ENCODE measurements at places on chromosomes 6 and 20.
A peak's percentile ranks its signal among the peaks of the same experiment; 100 is the strongest.

DNA sequence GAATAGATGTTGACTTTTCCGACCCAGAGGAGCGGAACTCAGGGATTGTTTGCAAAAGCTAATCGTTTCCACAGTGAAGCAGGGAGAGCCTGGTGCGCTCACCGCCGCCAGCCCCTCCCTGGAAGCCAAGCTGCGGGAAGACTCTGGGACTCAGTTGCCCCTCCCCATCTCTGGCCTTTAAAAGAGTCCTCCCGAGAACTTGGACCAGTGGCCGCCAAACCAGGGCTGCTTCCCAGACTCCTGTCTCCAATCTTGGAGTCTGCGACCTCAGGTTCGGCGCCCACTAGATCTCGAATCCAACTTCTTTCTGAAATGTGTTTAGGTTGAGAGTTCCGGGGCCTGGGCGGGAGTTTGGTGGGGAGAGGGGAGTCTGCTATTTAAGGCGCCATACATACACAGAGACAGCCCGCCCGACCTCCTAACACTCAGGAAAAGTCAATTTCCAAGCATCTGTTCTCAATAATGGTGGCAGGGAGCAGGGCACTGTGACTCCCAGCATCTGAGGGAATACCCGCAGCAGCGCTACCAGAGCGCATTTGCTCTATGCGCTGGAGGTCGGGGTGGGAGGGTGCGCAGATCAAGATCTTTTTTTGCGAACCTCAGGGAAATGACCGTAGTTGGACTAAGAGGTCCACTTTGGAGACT, 800 bp upstream of the GRIK2 start:
- no peak for DNase-seq

- DNase-seq: no peak
Measured at GRCh38 chr6:139486476-139486799, 112.0 kb upstream of the CITED2 start.

DNA sequence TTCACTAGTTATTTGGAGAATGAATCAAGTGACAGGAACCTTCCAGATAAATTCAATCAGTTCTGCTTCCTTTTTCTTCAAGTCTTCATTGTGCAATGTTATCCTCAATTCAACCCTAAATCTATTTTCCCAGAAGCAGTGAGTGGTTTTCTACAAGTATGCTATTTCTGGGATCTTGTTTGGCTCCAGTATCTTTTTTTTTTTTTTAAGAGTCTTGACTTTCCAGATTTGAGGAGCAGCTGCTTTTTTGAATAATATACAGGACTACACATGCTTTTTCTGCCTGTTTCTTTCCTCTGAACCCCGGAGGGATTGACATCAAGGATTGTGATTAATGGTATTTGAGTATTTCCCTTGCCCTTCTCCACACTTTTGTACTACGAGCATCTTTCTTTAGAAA, 339.2 kb upstream of the JAG1 start:
- no peak for DNase-seq

- no peak for DNase-seq
Measured at GRCh38 chr6:26507658-26508057, 7.6 kb downstream of the BTN1A1 start.

GRCh38 chr6:13853871-13854270, 39.5 kb upstream of the MCUR1 start:
- DNase-seq: no peak

DNA sequence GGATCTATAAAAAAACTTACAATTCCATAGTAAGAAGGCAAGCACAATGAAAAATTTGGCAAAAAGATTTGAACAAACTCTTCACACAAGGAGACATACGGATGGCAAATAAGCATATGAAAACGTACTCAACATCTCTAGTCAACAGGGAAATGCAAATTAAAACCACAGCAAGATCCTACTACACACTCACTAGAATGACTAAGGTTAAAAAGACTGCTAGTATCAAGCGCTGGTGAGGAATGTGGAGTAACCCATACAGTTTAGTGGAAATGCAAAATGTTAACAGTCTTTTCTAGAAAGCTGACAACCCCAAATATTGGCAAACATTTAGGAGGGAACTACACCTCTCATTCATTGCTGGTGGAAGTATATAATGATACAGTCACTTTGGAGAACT, 175.9 kb upstream of the SGK1 start:
- DNase-seq: no peak

DNA sequence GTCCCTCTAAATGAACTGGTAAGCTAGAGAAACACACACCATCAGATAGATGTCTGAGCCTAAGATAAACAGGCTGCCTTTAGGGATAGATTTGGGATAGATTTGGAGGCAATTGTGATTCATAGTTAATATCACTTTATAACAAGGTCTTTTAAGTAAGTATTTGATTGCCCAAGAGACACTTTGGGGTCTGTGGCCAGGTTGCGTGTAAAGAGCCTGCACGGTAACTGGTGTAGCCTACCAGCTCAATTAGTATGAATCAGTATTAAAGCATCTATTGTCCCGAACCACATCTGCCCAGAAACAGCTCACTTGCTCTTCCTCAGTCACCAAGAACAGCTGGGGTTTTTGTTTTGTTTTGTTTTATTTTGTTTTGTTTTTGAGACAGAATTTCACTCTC, 193.3 kb downstream of the SASH1 start:
- DNase-seq: no peak

DNA sequence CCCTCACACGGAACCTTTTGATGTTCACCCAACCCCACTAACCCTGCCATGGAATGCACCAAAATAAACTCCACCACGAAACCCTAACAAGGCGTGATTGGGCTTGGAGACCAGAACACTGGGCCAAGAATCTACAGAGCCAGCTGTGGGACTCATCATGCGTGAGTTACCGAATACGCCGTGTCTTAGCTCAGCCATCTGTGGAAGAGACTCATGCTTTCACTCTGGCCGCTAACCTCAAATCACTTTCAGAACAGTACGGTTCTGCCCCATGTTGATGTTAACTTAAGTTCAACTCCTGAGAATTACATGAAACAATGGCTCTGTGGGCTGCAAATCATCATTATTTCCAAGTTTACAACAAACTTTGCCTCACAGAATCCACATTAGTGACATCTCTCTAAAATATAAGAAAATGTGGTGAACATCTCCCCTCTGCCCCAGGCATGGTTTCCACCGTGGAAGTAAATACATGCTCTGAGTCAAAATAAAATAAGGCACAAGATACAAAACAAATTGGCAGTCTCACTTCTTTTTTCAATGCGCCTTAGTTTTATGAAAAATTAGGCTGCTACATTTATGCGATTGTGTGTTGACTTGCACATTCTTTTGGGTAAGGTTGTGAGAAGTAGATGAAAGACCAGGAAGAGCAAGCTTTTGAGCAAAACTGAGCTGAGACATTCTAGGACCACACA, 308.9 kb upstream of the EXOC2 start:
- DNase-seq: no peak

DNA sequence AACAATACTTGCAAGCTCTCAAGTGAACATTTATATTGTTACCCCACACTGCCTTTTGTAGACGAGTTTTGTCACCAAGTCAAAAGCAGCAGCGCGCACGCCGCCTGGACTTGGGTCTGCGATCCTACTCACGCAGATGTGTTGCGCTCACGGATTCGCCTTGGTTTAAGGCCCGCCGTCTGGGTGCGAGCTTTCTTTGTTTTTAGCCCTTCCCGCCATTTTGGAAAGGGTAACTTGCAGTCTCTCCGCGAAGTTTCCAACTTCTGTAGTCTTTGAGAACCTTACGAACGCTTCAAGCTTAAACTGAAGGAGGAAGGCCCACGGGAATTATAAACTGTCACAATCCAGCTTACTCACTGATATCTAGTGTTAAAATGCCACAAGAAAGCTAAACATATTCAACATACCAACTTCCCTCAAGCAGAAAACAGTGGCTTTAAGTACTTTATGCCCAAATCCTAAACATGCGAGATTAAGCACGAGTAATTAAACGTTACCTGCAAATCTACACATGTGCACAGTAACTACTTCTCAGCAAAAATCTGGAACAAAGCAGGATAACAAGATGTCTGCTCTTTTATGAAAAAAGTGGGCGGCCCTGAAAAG, 80.4 kb upstream of the BTN3A2 start:
- DNase-seq: peak; percentile 13

- no peak for DNase-seq
Measured at GRCh38 chr6:43095939-43096338, 19.8 kb downstream of the PTK7 start.

DNA sequence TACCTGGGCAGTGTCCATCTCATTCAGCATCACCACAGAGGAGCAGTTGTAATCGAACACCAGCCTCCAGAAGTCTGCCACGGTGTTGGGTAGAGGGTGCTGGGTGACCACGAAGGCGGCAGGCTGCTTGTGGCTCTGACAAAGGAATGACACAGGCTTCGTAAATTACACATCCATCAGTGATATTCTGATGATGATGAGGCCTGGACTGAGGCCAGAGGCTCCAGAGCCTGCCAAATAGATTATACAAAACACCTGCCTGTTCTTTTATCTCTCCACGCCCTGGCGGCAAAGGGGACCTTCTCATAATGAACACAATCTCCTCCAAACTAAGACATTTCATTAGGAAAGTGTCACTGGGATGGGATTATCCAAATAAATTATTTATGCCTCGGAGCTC, 480.2 kb upstream of the CHD6 start:
- DNase-seq: peak; percentile 19

- no peak for DNase-seq
Measured at GRCh38 chr6:164377348-164377918, 932.0 kb downstream of the C6orf118 start.

DNA sequence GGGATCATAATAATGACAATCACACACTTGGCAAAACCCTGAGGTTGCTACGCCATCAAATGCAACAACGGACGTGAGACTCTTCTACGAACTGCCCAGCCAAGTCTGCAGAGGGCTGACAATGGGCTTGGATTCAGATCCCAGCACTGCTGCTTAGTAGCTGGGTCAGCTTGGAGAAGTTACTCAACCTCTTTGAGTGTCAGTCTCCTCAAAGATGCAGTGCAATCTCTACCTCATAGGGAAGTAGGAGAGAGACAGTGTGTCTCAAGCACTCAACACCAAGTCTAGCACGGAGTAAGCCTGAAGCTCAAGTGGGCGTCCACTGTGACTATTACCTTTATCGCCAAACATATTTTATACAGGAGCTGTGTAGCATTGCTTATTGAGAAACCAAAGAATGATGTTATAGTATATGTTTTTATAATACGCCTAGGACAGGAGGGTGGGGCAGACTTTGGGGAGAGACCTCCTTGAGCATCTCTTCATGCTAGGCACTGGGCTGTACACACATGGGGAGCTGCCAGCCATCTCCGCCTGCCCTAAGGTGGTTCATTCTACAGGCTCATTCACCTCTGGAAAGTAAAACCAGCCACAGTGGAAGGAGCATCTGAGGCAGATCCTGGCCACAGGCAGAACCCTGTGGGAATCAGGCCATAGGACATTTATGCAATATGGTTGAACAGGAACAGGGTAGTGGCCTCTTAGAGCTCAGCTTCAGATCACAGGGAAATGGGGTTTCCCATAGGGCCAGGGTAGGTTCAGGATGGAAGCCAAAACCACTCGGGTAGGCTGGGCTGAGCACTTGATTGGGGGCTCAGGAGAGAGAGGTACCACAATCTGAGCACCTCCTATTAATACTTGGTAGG, 160.2 kb downstream of the MRPL14 start:
- DNase-seq: no peak

GRCh38 chr6:2782825-2783187, 17.6 kb downstream of the WRNIP1 start:
- DNase-seq: no peak

GRCh38 chr20:3352202-3352601, 55.3 kb downstream of the DNAAF9 start:
- no peak for DNase-seq

GRCh38 chr20:56580226-56580625, 47.2 kb downstream of the FAM209B start:
- no peak for DNase-seq

DNA sequence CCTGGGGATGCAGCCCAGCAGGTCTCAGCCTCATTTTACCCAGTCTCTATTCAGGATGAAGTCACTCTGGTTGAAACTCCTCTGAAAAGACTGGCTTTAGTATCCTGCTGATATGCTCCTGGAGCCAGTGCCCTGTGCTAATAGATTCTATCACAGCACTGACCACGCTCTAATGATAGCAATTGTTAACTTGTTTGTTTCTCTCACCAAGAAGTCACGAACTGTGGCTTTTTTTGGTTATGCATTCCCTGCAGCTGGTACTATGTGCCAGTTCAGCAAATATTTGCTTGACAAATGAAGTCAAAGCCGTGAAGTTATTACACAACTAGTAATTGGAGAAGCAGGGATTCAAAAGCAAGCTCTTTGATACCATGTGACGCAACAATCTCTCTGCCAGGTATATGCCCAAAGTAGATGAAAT, 754.6 kb downstream of the KIF16B start:
- peak; percentile 93 for DNase-seq

GRCh38 chr20:24339210-24339641, 130.2 kb upstream of the SYNDIG1 start:
- DNase-seq: no peak

DNA sequence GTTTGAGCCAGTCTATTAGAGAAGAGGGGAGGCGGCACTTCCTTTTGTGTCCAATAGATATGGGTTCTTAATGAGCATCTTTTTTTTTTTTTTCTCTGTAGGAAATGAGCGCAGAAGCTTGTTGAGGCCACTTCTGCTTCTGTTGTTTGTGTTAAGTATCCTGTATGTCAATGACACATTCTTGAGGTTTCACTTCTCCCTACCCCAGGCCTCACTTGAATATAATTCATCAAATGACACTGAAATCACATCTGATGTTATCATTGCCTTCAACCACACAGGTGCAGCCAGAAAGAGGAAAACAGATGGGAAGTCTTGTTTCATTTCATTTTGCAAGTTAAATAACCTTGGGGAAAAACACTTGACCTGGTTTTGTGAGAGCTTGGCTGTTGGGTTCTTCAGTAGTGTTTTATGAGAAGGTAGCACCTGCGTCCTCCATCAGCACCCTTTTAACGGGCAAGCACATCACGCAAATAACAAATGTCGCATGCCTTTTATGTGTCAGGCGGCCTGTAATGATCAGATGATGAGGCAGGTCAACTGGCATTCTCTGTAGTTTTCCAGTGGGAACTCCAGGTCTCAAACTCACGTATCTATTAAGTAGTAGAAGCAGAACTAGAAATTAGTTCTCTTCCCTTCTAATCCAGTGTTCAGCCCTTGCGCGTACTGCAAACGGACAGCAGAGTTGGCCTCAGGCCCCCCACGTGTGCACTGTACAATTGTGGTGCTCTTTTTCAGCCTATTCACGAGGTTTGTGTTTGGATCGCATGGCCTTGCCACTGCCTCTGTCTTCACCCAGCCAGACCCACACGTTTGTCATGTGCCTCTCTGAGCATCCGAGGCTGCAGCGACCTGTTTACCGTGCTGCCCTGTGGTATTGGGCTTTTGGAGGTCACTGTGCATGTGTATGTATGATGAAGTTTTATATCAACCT, 23.5 kb downstream of the PLEKHG1 start:
- DNase-seq: peak; percentile 16

Data from NCI-H774 (cell line).